ENCODE measurements at places on chromosomes 2 and 18.

DNA sequence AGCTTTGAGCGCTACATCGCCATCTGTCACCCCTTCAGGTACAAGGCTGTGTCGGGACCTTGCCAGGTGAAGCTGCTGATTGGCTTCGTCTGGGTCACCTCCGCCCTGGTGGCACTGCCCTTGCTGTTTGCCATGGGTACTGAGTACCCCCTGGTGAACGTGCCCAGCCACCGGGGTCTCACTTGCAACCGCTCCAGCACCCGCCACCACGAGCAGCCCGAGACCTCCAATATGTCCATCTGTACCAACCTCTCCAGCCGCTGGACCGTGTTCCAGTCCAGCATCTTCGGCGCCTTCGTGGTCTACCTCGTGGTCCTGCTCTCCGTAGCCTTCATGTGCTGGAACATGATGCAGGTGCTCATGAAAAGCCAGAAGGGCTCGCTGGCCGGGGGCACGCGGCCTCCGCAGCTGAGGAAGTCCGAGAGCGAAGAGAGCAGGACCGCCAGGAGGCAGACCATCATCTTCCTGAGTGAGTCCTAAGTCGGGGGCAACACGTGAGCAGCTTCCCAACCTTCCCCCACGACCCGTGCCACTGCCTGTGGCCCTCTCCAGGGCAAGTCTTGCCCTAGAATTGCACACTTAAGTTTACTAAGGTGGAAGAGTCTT, 928 bp downstream of the GPR39 start:
- no peak for DNase-seq

DNA sequence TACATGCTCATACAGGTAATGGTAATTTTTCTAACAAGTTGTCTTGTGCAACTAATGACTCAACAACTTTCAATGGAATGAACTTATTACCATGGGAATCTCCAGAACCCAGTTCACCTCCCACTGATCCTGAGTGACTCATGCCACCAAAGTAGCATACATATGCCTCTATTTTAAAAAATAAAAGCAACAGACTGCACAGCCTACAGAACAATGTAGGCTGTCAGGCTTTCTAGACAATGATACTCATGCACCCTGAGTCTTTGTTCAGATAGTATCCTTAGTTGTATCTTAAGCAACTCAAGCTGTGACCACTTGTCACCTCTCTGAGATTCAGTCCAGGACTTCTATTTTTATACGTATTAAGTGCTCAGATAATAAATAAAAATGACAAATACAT, 531.0 kb upstream of the SETBP1 start:
- DNase-seq: no peak

DNA sequence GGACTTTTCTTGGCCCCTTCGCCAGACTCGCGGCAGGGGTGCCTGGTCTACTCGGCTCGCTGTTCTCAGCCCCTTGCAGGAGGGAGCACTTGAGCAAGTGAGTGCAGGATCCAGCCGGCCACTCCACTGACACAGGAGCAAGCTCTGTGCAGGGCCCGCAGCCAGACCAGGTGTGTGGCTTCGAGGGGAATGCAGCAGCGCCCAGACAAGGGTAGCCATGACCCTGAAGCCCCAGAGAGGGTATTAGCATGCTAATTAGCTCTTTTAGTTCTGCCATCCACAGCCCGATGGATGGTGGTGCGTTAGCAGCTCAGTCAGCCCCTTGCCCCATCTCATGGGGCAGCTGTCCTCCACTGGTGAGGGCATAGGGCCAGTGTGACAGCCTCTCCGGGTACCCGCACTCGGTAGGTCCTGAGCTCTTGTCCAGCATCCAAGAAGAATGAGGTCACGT, 103.2 kb upstream of the HS6ST1 start:
- no peak for DNase-seq

DNA sequence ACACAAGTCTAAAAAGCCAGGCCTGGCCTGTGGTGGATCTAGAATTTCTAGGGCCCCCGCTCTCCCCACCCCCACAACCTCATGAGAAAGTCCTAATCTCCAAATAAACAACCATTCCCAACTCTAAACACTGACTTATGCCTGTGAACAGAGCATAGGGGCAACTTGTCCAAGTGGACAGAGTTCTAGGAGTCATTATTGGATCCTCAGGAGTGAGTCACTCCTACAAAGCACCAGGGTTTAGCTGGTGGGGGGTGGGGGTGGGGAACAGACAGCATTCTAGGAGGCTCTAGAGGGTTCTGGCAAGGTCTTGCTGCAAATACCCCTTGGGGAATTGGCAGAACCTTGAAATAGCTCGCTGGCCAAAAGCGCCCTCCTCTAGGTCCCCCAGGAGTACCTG, 83.3 kb downstream of the ZCCHC2 start:
- no peak for DNase-seq

DNA sequence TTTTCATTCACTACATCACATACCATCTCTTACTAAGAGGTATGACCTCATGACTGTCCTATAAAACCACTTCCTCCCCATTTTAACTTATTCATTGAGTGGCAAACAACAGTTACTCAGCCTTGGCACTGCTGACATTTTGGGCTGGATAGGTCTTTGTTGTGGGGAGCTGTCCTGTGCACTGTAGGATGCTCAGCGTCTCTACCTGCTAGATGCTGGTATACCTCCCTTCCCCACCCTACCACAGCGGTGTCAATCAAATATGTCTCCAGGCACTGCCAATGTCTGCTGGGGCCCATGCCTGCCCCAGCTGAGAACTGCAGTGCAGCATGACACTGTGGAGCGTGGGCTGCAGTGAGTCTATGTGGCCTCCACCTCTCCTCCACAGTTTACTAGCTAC, 76.3 kb upstream of the MGAT4A start:
- no peak for DNase-seq

GRCh38 chr2:128187032-128187654, 96.1 kb downstream of the UGGT1 start:
- DNase-seq: no peak

DNA sequence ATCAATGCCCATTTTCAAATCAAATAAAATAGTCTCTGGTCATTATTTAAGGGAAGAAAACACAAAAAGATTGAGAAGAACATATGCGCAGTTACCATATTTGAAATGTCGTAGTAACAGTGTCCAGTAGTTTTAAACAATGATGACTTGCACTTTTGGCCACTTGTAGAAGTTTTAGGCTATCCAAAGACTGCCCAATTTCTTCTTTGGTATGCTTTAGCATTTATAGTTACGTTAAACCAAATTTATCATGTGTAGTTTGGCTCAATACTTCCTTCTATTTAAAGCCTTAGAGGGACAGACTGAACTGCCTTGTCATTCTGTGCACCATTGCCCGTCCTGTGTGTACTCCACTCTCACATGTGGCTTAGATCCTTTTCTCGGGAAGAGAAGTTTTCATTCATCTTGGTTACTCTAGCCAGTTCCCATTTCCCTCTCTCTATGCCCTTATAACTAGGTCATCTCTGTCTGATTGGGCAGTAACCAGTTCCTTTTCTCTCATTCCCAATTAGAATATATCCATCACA, 84.8 kb upstream of the TTN start:
- DNase-seq: no peak

DNA sequence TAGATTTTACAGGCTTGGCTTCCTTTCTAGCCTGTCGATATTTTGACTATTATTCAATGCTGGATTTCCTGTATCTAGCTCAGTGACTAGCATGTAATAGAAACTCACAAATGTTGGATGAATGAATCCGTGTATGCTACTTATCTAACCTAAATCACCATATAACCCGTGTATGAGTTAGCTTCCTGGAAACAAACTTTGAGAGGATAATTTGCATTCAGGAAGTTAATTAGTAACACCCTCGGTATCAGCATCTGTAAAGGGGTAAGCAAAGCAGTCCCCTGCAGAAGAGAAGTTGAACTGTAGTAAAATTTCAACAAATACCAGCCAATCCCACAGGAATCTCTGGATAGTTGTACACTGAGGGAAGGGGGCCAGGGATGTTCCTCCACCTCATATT, 269.4 kb upstream of the LRATD1 start:
- no peak for DNase-seq

DNA sequence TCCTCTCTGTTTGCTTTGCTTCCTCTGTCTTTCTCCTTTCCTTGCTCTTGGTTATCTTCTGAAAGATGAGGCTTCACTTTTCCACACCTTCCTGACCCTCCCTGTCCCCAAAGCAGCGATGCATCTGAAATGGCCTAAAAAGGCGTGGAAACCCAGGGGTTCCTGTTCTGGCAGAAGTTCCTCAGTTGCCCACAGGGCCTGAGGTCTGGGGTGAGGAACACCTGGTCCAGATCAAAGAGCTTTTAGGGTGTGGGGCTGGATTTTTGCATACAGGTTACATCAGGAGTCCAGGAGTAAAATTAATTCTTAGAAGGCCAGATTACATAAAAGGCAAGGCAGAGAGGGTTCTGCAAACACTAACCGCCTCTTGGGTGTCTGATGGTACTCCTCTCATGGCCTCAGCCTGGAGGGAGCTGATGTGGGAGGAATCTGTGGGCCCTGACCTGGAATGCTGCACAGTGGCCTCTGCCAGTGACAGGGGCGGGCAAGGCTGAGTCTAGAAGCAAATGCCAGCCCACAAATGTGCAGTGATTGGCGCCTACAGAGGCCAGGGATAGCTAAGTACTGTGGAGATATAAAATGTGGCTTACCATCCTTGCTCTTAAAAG, 41.8 kb downstream of the INPP4A start:
- DNase-seq: no peak

- DNase-seq: no peak
Observed at GRCh38 chr2:230868947-230869913, 4.5 kb downstream of the ITM2C start.

DNA sequence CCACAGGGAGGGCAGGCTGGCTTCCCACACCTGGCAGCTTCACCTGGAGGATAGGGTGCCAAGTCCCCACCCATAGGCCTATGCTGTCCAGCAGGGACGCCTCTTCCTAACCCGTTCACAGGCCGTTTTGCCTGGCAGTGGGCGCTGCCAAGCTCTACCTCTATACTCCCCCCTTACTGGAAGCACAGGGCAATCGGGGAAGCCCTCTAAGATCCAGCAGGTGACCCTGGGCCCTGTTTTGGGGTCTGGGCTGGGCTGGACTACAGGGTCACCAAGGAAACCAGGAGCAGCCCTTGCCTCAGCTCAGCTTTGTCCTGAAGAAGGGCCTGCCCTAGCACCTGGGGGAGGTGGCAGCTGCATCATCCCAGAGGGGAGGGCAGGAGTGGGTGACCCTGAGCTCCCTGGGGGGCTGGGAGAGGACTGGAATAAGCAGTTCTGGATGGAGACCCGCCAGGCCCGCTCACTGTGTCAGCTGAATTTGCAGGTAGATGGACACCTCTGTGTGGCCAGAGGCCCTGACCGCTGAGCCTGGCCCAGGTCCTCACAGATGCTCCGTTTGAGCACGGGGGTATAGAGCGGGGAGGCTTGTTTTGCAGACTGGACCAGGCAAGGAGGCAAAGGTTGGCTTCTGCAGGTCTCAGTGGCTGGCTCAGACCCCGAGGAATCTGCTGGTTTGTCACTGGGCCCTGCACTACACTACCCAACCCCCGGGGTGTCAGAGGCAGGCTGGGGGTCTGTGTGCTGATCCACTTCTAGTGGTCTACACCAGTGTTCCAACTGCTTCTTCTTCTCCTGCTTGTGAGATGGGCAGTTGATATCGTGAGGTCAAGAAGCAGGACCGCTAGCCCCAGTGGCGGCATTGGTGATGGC, 163.1 kb downstream of the ASB1 start:
- DNase-seq: no peak

DNA sequence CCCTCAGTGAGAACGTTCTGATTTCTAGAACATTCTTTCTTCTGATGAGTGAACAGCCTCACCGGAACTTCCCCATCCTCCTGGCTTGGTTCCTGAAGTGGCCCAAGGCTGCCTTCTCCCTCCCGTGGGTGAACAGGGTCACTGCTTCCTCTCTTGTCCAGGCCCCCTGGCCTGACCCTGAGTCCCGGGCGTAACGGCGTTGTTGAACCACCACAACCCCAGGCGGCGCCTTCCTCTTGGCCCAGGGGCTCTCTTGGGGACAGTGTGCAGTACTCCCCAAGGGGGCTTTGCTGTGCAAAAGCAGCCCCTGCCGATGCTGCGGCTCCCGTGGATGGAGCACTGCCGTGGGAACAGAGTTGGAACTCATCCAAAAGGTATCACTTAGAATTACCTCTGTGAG, 147.2 kb downstream of the TSN start:
- no peak for DNase-seq

GRCh38 chr2:178271629-178272333, 77.5 kb downstream of the OSBPL6 start:
- peak; percentile 13 for DNase-seq

GRCh38 chr2:110885256-110885655, 152.9 kb downstream of the ACOXL start:
- DNase-seq: no peak

DNA sequence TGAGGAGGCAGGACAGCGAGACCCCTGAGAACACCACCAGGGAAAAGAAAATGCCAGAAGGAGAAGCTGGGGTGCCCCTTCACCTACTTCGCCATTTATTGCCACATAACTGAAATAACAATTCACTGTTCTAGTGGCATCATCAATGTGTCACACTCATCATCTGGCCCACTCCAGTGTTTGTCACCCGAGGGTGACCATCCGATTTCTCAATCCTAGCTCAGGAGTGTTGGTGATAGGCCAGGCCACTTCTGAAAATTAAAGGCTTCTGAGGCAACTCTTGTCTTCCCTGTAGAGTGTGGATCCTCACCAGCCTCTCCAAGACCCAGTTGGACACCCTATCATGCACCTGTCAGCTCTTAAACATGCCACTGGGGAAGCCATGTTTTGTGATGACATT, 62.9 kb upstream of the BZW1 start:
- DNase-seq: no peak

GRCh38 chr2:33077844-33078243, 131.1 kb downstream of the LTBP1 start:
- no peak for DNase-seq

DNA sequence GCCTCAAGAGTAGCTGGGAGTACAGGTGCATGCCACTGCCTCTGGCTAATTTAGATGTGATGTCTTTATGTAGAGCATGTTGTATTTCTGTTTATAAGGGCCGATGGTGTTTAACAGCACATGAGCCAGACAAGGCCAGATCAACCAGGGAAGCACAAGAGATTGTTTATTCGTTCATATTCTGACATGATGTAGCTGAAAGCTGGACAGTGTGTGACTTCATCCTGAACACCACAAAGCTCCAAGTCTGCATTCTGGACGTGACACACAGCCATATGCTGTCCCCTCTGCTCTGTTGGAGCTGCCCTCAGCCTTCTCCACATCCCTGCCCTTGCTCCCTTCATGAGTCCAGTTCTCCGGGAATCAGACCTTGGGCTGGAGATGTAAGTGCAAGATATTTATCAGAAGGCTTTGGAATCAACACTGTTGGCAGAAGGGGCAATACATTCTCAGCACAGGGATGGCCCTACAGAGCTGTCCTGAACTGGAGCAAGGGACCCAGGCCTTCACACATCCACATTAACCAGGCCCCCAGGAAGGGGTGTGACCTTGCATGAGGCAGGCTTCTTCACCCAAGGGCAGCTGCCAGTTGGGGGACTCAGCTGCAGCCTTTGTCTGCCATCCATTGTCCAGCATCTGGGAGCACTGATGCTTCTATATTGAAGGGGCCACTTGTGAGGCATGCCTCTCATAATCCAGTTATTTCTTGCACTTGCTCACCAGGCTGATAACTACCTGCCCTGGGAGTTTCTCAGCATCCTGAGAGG, 38.5 kb downstream of the EDAR start:
- no peak for DNase-seq
